ENCODE measurements at places on chromosomes 6 and 20. TPM values are rescaled to one million over a fixed set of nuclear protein-coding genes. Genes with fewer than 3 reads are reported as not detected.

The SIM1 gene
- 1.1 TPM for total RNA-seq

The HLA-DOA gene
- total RNA-seq = not detected

The POPDC3 gene
- 41.7 TPM for total RNA-seq

The SLC24A3 gene
- not detected for total RNA-seq

The NKX2-2 gene
- total RNA-seq = 5.7 TPM

The PPP1R16B gene
- total RNA-seq = 0.03 TPM

The PYGB gene
- total RNA-seq = 192 TPM

The RIPOR3 gene
- 1.3 TPM for total RNA-seq

The BHLHE23 gene
- not detected for total RNA-seq
